ENCODE measurements at places on chromosomes 3 and 15. TPM values are rescaled to one million over a fixed set of nuclear protein-coding genes. Genes with fewer than 3 reads are reported as not detected.

MAGI1 gene
- 28.3 TPM for total RNA-seq

LOXL1 gene
- total RNA-seq = 0.75 TPM

ONECUT1 gene
- total RNA-seq = 63.0 TPM

ITIH1 gene
- 1,331 TPM for total RNA-seq

All from left lobe of liver (tissue), 2 donors.